Bronchial epithelial cell (primary cell): ENCODE measurements at places on chromosomes 13 and 19.

GRCh38 chr19:4594201-4594600 is 34.7 kb upstream of the SEMA6B start:
- DNase-seq: no peak

DNA sequence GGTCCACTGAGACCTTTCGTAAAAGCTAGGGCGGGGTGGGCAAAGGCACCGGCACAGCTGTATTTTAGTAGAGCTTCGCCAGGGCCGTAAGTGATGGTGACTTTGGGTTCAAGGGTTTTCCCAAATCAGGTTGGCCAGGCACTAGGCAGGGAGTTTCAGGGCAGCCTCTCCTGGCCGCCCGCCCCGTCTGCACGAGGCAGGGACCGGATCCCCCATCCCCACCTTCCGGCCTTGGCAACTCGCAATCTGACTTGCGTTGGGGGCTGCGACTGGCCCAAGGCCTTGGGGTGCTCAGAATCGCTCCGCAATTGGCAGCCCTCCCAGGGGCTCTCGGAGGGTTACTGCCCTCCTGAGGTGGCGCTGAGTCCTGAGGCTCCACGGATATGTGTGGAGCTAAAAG is 4.1 kb upstream of the ZIC5 start:
- no peak for DNase-seq

- peak; percentile 38 for DNase-seq
Measured at GRCh38 chr13:103815619-103816018, 749.4 kb upstream of the SLC10A2 start.

DNA sequence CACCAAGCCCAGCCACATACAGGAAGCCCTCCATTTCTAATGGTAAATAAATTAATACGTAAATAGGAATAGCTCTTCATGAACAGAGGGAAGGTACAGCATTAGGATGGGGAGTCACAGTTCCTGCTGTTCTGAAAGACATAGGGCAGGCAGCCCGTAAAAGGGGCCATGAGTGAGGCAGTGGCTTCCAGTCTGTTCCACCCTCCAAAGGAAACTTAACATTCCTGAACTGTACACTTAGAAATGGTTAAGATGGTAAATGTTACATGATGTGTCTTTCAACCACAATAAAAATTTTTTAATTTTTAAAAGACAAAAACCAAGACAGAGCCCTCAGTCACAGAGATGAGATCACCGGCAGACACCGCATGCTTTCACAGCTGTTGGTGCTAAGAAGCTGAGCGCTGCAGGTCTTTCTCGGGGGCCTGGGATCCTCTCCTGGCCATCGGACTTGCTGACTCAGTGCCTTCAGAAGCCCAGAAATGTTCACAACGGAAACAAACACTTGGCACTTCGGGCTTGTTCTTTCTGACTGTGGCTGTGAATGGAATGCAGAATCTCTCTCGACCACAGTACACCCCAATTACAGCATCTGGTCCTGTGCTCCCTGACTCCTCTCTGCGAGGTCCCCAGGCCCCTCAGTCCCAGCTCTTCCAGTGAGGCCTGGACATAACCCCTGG is 36.4 kb downstream of the EPS15L1 start:
- DNase-seq: no peak

GRCh38 chr13:106685143-106685542 is 117.2 kb upstream of the ARGLU1 start:
- DNase-seq: no peak

GRCh38 chr13:93496985-93497673 is 270.5 kb downstream of the GPC6 start:
- no peak for DNase-seq

DNA sequence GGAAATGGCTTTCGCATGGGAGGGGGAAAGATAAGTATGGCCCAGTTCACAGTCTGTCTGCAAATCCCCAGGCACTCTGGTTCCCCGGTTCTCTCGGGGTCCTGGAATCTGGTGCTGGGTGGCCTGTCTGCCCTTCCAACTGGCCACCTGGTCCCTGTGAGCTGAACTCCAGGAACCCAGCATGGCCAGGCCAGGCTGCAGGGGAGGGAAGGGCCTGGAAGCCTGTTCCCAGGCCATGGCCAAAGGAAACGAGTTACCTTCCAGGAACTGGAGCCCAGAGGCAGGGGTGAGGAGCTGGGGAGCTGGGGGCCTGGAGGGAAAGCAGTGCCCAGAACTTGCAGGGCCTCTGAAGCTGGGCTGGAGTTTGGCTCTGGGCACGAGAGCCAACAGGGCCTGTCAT is 19.1 kb upstream of the PNMA8C start:
- DNase-seq: no peak

DNA sequence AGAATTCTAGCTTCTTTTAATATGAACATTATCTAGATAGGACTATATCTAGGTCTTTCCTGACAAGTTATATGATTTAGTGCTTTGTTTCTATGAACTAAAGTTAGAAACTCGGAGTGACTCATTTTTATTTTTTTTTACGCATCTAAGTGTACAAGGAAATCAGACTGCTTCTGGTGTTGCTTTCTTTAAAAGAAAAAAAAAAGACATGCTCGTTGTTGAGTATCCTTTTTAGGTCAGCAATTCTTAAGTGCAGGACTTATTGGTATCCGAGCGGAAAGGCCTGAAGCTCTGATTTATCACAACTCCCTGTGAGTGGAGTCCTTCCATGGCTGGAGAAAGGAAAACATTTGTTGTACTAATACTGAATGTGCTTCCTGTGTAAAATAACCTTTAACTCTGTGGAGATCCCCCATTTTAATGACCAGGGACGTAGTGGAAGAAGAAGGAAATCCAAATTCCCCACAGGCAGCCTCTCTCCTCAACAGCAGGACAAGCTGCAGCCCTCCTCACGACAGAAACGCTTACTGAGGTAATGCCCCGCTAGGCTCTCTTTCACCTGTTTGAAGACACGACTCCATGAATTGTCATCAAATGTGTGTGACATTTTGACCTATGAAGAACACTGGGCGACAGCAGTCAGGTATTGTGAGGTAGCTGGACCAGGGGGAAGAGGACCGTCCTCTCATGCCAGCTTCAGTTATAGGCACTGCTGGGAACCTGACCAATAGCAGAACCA is 17.9 kb upstream of the POMP start:
- DNase-seq: no peak
